ENCODE measurements at places on chromosomes 5 and 9. TPM values are rescaled to one million over a fixed set of nuclear protein-coding genes. Genes with fewer than 3 reads are reported as not detected.

Gene PCDHB7
- polyA plus RNA-seq = 4.4 TPM

Gene C9
- polyA plus RNA-seq = 0.27 TPM

Gene PHF19
- 39.4 TPM for polyA plus RNA-seq

Gene SLC46A2
- 0.06 TPM for polyA plus RNA-seq

Gene TAF11L10
- polyA plus RNA-seq = not detected

Gene HK3
- 0.67 TPM for polyA plus RNA-seq

Gene CSF2
- not detected for polyA plus RNA-seq

Gene C1QTNF2
- 1.3 TPM for polyA plus RNA-seq

Gene RC3H2
- 45.2 TPM for polyA plus RNA-seq

Gene ACTBL2
- not detected for polyA plus RNA-seq

Gene MEF2C
- 43.5 TPM for polyA plus RNA-seq

Gene CA9
- 0.93 TPM for polyA plus RNA-seq

Gene PTGES
- polyA plus RNA-seq = 4.0 TPM

Gene CHMP5
- polyA plus RNA-seq = 105 TPM

Gene TMOD1
- 2.7 TPM for polyA plus RNA-seq

Gene GCNT4
- polyA plus RNA-seq = 12.6 TPM

Gene SPINK13
- 0.30 TPM for polyA plus RNA-seq

Gene PCDHA9
- 0.05 TPM for polyA plus RNA-seq

Gene ZNF883
- 11.2 TPM for polyA plus RNA-seq

Gene IL5
- polyA plus RNA-seq = not detected

Gene ASPN
- 18.0 TPM for polyA plus RNA-seq

Gene ROR2
- 17.4 TPM for polyA plus RNA-seq

Gene PCDHB8
- polyA plus RNA-seq = 1.8 TPM

Gene ANKRD34B
- polyA plus RNA-seq = 0.26 TPM

Gene TNFSF15
- polyA plus RNA-seq = 8.4 TPM

Gene LECT2
- 2.3 TPM for polyA plus RNA-seq

Gene BSPRY
- 8.0 TPM for polyA plus RNA-seq

Gene OMD
- 2.8 TPM for polyA plus RNA-seq

Gene DRD1
- polyA plus RNA-seq = not detected

Gene ANKDD1B
- polyA plus RNA-seq = 6.7 TPM

Gene EQTN
- polyA plus RNA-seq = 0.24 TPM

Gene POLR3G
- 2.7 TPM for polyA plus RNA-seq

Gene HTR4
- 0.07 TPM for polyA plus RNA-seq

Gene RICTOR
- polyA plus RNA-seq = 21.1 TPM

Gene SLC1A3
- polyA plus RNA-seq = 1.3 TPM

Gene ANXA2R
- 1.4 TPM for polyA plus RNA-seq

Gene FGD3
- 5.8 TPM for polyA plus RNA-seq

Gene PCDHGA1
- 1.0 TPM for polyA plus RNA-seq

Gene SURF6
- 29.9 TPM for polyA plus RNA-seq

Gene BAAT
- polyA plus RNA-seq = 0.36 TPM
